Kidney (tissue), 22 donors: ENCODE measurements at places on chromosomes 6 and 20. TPM values are rescaled to one million over a fixed set of nuclear protein-coding genes. Genes with fewer than 3 reads are reported as not detected.

The IL17A gene
- not detected for total RNA-seq

- peak; percentile 31 for DNase-seq
- no peaks in the 10 kb centered on the region for H3K27me3 ChIP-seq
- no peak overlapping the region for H3K4me3 ChIP-seq
- peaks cover 21% of the 10 kb centered on the region for H3K36me3 ChIP-seq
- H3K4me1 ChIP-seq, result peaks cover 3% of the 10 kb centered on the region
Measured at GRCh38 chr20:49846206-49846807, 33.7 kb downstream of the SLC9A8 start.

- DNase-seq, result no peak
- no peak overlapping the region for H3K27ac ChIP-seq
- H3K27me3 ChIP-seq, result no peaks in the 10 kb centered on the region
- no peaks in the 10 kb centered on the region for H3K4me1 ChIP-seq
Measured at GRCh38 chr20:62423326-62423706, 4.0 kb downstream of the RBBP8NL start.

DNA sequence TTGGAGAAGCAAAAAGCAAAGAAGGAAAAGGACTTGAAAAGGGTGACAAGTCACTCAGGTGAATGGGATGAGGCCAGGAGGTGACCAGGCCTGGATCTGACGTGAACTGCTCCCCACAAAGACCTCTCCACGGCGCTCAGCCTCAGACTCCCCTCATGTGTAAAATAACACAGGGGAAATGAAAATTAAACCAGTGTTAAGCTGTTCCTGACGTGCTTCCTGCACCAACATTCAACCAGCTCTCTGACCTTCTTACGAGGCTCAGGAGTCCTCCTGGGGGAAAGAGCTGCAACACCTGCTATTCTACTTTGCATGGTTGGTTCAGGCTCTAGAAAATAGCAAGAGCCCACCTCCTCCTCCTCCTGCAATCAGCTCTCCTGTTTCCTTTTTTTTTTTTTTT is 256.7 kb downstream of the ATXN1 start:
- no peak for DNase-seq
- H3K36me3 ChIP-seq, result no peaks in the 10 kb centered on the region
- H3K4me3 ChIP-seq, result no peak overlapping the region
- no peak overlapping the region for H3K27ac ChIP-seq

DNA sequence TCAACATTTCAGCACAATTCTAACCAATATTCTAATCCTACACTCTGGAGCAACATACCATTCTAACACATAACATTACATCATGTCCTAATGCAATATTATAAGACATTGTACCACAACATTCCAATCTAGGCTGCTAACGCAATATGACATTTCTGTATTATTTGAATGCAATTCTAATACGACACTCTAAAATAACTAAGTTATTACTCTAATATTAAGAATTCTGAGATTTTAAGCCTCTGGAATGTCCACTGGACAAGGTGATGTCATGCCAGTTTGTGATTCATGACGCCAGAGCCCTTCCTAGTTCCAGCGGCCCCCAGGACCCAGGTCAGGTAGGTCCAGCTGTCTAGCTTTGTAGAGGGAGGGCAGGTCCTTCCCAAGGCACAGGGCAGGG is 69.7 kb upstream of the SIRPA start:
- no peaks in the 10 kb centered on the region for H3K36me3 ChIP-seq
- DNase-seq, result no peak
- no peaks in the 10 kb centered on the region for H3K4me1 ChIP-seq
- H3K27me3 ChIP-seq, result no peaks in the 10 kb centered on the region
- no peak overlapping the region for H3K27ac ChIP-seq

GRCh38 chr6:13372688-13373487 is 44.6 kb upstream of the TBC1D7 start:
- H3K36me3 ChIP-seq, result no peaks in the 10 kb centered on the region
- H3K4me1 ChIP-seq, result no peaks in the 10 kb centered on the region
- no peak for DNase-seq
- H3K4me3 ChIP-seq, result no peak overlapping the region
- H3K27me3 ChIP-seq, result no peaks in the 10 kb centered on the region
- H3K27ac ChIP-seq, result no peak overlapping the region

- peaks cover 12% of the 10 kb centered on the region for H3K4me1 ChIP-seq
- no peak overlapping the region for H3K27ac ChIP-seq
- peak; percentile 59 for DNase-seq
- no peaks in the 10 kb centered on the region for H3K27me3 ChIP-seq
- H3K36me3 ChIP-seq, result no peaks in the 10 kb centered on the region
Measured at GRCh38 chr20:40056171-40056570, 632.9 kb downstream of the MAFB start.

DNA sequence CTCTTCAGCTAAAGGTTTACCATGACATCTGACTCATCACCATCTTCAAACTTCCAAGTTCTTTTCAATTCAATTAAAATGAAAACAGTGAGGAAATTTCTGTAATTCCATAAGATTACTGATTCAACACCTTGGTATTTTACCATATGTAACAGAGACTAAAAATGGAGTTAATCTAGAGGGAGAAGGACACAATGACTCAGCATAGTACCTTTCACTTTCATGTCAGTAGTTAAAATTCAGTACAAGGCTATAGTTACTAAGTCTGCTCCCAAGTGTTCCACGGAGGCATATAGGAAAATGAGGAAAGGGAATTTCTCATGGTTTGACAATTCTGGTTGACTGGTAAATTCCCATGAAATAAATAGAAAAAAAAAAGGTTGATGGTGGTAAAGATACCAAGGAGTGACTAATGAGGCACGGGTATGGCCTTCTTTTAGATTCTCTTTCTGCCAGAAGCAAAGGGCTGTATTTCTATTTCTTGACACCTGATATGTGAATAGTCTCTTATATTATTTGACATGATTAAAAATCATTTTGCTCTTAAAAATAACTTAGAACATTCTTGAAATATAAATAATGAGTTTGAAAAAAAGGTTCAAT is 526.7 kb upstream of the ADGRB3 start:
- no peak overlapping the region for H3K27ac ChIP-seq
- H3K36me3 ChIP-seq, result no peaks in the 10 kb centered on the region
- no peak overlapping the region for H3K4me3 ChIP-seq
- H3K27me3 ChIP-seq, result no peaks in the 10 kb centered on the region
- DNase-seq, result no peak
- no peaks in the 10 kb centered on the region for H3K4me1 ChIP-seq

DNA sequence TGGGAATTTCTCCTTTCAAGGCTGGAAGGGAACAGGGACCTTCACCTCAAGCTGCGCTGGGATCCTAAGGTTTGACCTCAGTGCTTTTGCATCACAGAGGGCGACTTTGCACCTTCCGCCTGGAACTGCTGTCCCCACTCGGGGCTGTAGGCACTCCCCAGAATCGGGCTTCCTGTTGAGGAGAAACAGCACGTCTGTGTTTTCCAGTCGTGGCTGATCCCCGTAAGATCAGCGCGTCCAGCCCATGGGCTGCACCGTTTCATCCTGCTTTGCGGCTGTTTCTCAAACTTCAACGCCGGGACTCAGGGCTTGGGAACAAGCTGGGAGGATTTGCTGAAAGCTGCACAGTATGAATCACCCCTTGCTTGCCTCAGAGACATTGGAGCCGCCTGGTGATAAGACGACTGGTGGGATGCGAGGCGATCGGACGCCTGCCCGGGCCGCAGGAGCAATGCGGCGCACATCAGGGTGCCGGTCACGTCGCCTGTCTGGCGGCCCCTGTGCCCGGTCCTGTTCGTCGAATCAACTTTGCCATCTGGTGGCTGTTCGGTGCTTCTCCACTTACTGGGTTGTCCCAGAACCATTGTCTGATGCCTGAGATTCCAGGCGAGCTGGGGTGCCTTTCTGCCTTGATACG is 53.6 kb upstream of the FRMD1 start:
- H3K4me1 ChIP-seq, result peaks cover 3% of the 10 kb centered on the region
- H3K4me3 ChIP-seq, result no peak overlapping the region
- H3K27ac ChIP-seq, result no peak overlapping the region
- no peaks in the 10 kb centered on the region for H3K36me3 ChIP-seq

- H3K27ac ChIP-seq, result no peak overlapping the region
- no peak overlapping the region for H3K4me3 ChIP-seq
- H3K27me3 ChIP-seq, result no peaks in the 10 kb centered on the region
Measured at GRCh38 chr20:17904027-17904426, 64.6 kb downstream of the SNX5 start.
